Right cardiac atrium (tissue), 5 donors: ENCODE measurements at places on chromosomes 16 and 17. TPM values are rescaled to one million over a fixed set of nuclear protein-coding genes. Genes with fewer than 3 reads are reported as not detected.

Gene PYDC1
- total RNA-seq, result not detected

Gene LRRC37A3
- 5.4 TPM for total RNA-seq

Gene MYH2
- not detected for total RNA-seq

Gene KCTD19
- not detected for total RNA-seq

Gene CSH1
- not detected for total RNA-seq

Gene FAM20A
- 4.2 TPM for total RNA-seq

Gene SHISA6
- not detected for total RNA-seq

Gene PRKAR1A
- 582 TPM for total RNA-seq

Gene NACA2
- not detected for total RNA-seq

Gene NPIPB6
- not detected for total RNA-seq

Gene RNF135
- 10.4 TPM for total RNA-seq

Gene ADAD2
- 0.60 TPM for total RNA-seq

Gene MMP28
- total RNA-seq, result 5.8 TPM

Gene KRTAP2-2
- not detected for total RNA-seq

Gene TLCD3B
- not detected for total RNA-seq

Gene NUDT7
- total RNA-seq, result 36.3 TPM

Gene NME3
- total RNA-seq, result 36.5 TPM

Gene CENPT
- 24.3 TPM for total RNA-seq

Gene ASPHD1
- not detected for total RNA-seq

Gene MAPT
- total RNA-seq, result 13.5 TPM

Gene CACNG4
- not detected for total RNA-seq

Gene KRT9
- total RNA-seq, result not detected

Gene GAST
- not detected for total RNA-seq

Gene WFDC1
- total RNA-seq, result 0.34 TPM

Gene EIF5A
- 266 TPM for total RNA-seq

Gene ZNF48
- 6.2 TPM for total RNA-seq

Gene PLCG2
- 9.7 TPM for total RNA-seq

Gene PLXDC1
- total RNA-seq, result 14.6 TPM

Gene BOLA2
- total RNA-seq, result 3.3 TPM

Gene SLC16A6
- total RNA-seq, result 0.45 TPM

Gene ALOX15B
- total RNA-seq, result 0.32 TPM

Gene CDH3
- total RNA-seq, result 0.25 TPM

Gene P2RX1
- total RNA-seq, result 1.5 TPM

Gene RNF112
- 2.8 TPM for total RNA-seq

Gene SYT17
- total RNA-seq, result 1.2 TPM

Gene SMIM5
- total RNA-seq, result 10.7 TPM

Gene CCL1
- not detected for total RNA-seq

Gene TPPP3
- 21.9 TPM for total RNA-seq

Gene USP31
- total RNA-seq, result 44.0 TPM

Gene WNT9B
- 3.2 TPM for total RNA-seq

Gene HAGH
- total RNA-seq, result 123 TPM

Gene ITPRIPL2
- total RNA-seq, result 37.0 TPM

Gene AIPL1
- total RNA-seq, result not detected

Gene KRT25
- not detected for total RNA-seq

Gene CLEC3A
- total RNA-seq, result not detected

Gene FBXW10B
- total RNA-seq, result 1.1 TPM

Gene LRRC45
- total RNA-seq, result 6.7 TPM

Gene MAF
- 17.1 TPM for total RNA-seq

Gene FKBP10
- total RNA-seq, result 36.7 TPM

Gene KCNJ18
- total RNA-seq, result not detected

Gene IRX6
- total RNA-seq, result not detected

Gene METTL2A
- 16.9 TPM for total RNA-seq

Gene PRSS8
- total RNA-seq, result not detected

Gene LPO
- total RNA-seq, result not detected

Gene TNFSF13
- 16.1 TPM for total RNA-seq

Gene VTN
- 10.5 TPM for total RNA-seq

Gene IQCK
- 6.7 TPM for total RNA-seq
